Activated CD8-positive, alpha-beta memory T cell treated with anti-CD3 and anti-CD28 coated beads for 4 hours (primary cell): ENCODE measurements at places on chromosomes 3 and 15.
A peak's percentile ranks its signal among the peaks of the same experiment; 100 is the strongest.

- no peak for DNase-seq
Measured at GRCh38 chr3:43255662-43256061, 30.7 kb upstream of the SNRK start.

DNA sequence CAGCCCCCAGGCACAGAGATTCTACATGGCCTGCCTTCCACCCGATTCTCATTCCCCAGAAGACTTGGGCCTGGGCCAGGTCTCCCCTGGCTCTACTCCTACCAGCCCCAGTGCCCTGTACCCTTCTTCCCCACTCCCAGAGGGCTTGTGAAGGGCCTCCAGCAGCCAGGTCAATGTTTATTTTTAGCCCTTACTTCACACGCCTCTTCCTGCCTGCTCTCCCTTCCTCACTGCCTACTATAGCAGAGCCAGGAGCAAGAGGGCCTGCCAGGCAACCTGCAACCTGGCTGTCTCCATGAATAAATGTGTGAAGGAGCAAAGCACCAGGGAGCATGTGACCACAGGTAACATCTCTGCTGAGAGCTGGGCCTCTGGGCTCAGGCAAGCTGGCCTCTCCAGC is 26.4 kb upstream of the APEH start:
- no peak for DNase-seq

GRCh38 chr15:34239151-34239808 is 14.5 kb downstream of the EMC4 start:
- DNase-seq, result no peak

GRCh38 chr3:112364291-112364690 is 31.3 kb downstream of the CD200 start:
- DNase-seq, result no peak

DNA sequence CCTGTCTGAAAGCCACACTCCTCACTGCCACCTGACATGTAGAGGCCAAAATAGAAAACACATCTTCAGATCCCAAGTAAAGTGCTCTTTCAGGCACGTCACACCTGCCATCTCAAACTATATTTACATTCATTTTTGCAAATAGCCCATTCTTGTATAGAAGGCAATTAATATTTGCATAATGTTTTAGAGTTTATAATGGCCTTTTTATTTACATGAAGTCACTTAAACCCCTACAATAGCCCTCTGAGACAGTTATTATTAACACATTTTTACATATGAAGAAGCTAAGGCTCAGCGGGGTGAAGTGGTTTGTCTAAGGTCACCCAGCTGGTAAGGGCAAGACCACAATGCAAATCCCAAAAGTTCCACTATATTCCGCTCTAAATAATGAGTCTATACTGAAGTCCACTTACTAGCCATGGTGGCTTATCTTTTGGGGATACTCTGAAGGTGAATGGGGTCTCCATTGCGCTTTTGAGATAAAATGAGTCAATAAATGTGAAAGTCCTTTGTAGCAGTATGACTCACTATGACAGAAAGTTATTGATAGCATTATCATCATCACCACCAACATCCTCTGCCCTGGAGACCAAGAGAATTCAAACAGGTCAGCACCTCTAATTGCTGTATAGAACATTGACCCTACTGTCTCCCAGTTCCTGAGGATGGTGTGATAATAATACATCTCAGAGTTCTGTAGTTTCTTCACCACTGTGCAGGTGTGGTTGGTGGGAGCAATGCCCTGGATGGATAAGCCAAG is 155.9 kb upstream of the BCL6 start:
- DNase-seq, result no peak

DNA sequence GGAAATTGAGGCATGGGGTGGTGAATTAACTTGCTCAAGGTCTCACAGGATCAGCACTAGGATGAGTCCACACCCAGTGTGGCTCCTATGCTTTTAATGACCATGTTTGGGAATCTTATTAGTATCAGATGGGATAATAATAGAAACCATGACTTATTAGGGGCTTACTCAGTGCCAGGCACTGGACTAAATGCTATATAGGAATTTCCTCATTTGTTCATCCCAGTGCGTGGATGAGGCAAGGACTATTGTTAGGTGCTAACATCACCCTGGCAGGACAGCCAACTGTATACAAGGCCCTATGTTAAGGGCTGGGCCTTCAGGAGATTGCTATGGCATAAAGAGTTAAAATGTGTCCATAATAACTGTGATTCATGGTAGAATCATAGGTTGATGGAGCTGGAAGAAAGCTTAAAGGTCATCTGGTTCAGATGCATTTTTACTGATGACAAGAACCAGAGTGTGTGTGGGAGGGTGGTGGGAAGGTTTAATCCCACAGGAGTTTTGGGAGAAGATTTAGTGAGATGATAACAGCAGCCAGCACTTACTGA is 4.7 kb upstream of the FEM1B start:
- DNase-seq, result no peak

DNA sequence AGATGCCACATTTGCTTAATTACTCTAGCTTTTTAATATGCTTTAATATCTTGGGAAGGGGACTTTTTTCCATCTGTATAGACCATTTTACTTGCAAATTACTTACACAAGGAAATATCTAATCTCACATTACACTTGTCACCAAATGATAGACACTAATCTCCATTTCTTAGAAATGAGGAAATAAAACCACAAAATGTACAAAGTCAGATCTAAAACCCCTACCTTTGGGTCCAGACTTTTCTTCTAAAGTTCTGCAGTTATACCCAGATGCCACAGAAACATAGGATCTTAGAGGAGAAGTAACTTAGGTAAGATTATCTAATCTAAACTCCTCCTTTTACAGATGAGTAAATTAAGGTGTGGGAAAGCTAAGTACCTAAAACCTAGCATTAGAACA is 44.3 kb downstream of the CD200R1L start:
- DNase-seq, result no peak

- DNase-seq, result no peak
Measured at GRCh38 chr15:86229936-86230335, 150.3 kb downstream of the AGBL1 start.

GRCh38 chr3:9500108-9501050 is 53.2 kb downstream of the LHFPL4 start:
- DNase-seq, result peak; percentile 9
